ENCODE measurements at places on chromosomes 5 and 9.

DNA sequence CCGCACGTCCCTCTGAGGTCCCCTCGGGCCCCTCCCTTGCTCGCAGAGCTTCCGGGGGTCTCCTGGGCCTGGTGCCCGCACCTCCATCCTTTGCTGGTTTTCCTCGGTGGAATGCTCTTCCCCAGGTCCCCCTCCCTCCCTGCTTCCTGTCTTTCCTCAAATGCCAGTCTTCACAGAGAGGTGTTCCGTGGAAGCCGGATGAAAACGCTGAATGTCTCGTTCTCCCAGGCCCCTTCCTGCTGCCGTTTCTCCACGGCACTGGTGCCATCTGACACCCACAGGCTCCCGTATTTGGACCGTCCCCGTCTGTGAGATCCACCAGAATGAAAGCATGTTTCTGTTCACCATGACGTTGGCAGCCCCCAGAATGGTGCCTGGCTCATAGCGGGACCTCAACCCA is 4.1 kb downstream of the OR2V1 start:
- DNase-seq: no peak
- H3K36me3 ChIP-seq: no peaks in the 10 kb centered on the region
- no peaks in the 10 kb centered on the region for H3K4me1 ChIP-seq
- no peak overlapping the region for H3K27ac ChIP-seq
- H3K4me3 ChIP-seq: no peak overlapping the region

GRCh38 chr9:995781-996180 is 19.3 kb downstream of the DMRT3 start:
- DNase-seq: no peak
- no peak overlapping the region for H3K27ac ChIP-seq
- H3K4me3 ChIP-seq: no peak overlapping the region
- no peaks in the 10 kb centered on the region for H3K36me3 ChIP-seq

GRCh38 chr5:113612060-113612496 is 98.6 kb downstream of the YTHDC2 start:
- H3K4me1 ChIP-seq: no peaks in the 10 kb centered on the region
- no peak overlapping the region for H3K27ac ChIP-seq
- no peaks in the 10 kb centered on the region for H3K36me3 ChIP-seq
- no peak overlapping the region for H3K4me3 ChIP-seq
- H3K27me3 ChIP-seq: peaks cover 9% of the 10 kb centered on the region

DNA sequence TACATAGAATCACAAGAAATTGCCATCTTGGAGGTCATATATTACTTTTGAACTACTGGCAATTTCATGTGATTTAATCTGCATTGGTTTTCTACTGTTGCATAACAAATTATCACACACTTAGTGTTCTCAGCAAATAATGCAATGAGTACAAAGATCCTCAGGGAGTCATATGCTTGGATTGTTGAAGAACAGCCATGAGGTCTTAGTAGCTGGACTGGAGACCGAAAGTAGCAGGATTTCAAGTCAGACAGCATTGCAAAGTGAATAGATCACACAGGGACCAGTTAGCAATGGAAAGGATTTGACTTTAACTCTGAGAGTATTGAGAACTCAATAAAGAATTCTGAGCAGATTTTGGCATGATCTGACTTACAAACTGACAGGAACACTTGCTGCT is 32.2 kb upstream of the FRMD3 start:
- no peaks in the 10 kb centered on the region for H3K36me3 ChIP-seq
- no peak overlapping the region for H3K4me3 ChIP-seq
- no peaks in the 10 kb centered on the region for H3K4me1 ChIP-seq
- H3K27ac ChIP-seq: no peak overlapping the region

DNA sequence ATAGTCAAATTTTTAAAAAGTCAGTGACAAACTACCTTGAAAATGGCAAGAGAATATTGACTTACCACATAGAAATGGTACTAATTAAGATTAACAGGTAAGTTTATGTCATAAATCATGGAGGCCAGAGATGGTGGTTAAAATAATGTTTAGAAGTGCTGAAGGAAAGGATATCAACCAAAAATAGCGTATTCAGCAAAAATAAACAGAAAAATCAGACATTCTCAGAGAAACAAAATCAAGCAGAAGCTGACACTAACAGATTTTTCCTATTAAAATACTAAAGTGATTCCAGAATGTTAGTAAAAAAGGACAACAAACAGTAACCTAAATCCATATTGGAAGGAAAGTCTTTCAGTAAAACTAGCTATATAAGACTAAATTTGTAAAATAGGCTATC is 959.9 kb upstream of the CDH10 start:
- no peak for DNase-seq
- H3K4me3 ChIP-seq: no peak overlapping the region
- no peaks in the 10 kb centered on the region for H3K36me3 ChIP-seq
- H3K27ac ChIP-seq: no peak overlapping the region
- no peaks in the 10 kb centered on the region for H3K4me1 ChIP-seq

DNA sequence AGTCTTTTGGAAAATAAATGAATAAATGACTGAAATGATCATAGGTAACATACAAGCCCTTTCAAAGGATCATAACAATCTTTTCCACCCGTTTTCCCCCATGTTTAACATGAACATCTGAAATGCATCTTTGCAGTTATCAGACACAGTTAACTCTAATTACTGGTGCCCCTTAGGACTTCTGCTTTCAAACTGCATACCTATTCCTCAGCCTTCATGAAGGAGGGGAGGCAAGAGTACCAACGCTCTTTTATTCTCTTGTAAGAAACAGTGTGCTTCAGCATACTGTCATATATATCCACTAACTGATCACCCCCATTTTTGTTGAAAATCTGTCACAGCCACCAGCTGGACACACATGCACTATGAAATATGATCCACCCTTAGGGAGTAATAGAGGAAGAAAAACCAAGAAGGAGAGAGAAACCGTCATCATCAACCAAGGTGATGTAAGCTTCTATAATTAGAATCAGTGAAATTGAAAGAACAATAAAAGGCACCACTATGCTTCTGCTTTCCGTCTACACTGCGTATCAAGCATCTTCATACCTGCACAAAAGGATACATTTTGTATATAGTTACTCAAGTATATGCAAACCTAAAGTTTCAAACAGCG is 98.7 kb downstream of the RAPGEF6 start:
- H3K27me3 ChIP-seq: no peaks in the 10 kb centered on the region
- H3K27ac ChIP-seq: no peak overlapping the region
- peaks cover 15% of the 10 kb centered on the region for H3K36me3 ChIP-seq
- no peak for DNase-seq
- H3K4me3 ChIP-seq: no peak overlapping the region

DNA sequence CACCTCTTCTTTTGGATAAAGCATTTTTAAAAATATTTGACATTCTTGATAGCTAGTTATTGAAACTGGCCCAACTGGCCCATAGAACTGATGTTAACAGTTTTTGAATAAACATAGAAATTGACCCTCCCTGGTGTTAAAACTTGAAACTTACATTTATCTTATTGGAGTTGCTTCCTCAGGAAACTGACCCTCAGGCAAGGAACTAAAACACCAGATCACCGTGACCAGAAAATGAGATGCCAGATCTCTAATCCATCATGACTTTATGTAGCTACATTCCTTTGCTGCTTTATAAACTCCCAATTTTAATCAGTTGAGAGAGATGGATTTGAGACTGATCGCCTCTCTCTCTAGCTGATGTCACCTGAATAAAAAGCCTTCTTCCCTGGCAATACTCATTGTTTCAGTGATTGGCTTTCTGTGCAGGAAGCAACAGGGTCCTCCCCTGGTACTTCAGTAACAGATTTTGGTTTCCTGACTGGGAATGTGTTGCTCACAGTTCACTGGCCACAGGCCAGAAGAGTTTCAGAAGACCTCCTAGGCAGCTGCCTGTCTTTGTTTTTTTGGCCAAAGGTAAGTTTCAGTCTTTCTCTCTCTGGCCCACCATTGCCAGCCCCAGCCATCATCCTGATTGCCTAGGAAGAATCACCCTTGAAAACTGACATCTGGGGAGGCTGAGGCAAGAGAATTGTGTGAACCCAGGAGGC is 212.4 kb downstream of the DTWD2 start:
- no peak overlapping the region for H3K27ac ChIP-seq
- no peak for DNase-seq
- H3K36me3 ChIP-seq: no peaks in the 10 kb centered on the region
- no peaks in the 10 kb centered on the region for H3K4me1 ChIP-seq

- no peaks in the 10 kb centered on the region for H3K27me3 ChIP-seq
- H3K4me3 ChIP-seq: no peak overlapping the region
- H3K4me1 ChIP-seq: peaks cover 95% of the 10 kb centered on the region
- peak overlapping the region; percentile 97 for H3K27ac ChIP-seq
- no peak for DNase-seq
These were observed 20.7 kb downstream of the ZNF462 start for GRCh38 chr9:106883626-106884190.

DNA sequence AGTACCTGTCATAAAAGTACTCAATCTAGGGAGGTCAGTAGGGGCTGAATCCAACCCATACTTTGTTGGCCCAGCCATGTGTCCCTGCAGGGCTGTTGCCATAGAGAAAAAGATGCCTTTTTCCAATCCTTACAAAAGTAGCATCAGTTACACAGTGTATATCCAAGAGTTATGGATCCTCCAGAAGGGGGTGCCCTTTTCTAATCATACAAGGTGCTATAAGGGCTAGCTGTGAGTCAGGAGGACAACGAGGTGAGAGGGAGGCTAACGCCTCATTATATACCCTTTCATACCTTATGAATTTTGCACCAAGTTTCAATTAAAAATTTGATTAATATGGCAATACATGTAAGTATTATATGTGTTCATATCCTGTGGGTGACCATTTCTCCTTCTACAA is 4.8 kb downstream of the KIAA0825 start:
- no peaks in the 10 kb centered on the region for H3K27me3 ChIP-seq
- no peak for DNase-seq
- H3K27ac ChIP-seq: no peak overlapping the region
- H3K4me3 ChIP-seq: no peak overlapping the region
- no peaks in the 10 kb centered on the region for H3K36me3 ChIP-seq
